Esophagus mucosa (tissue), 1 donor: ENCODE measurements at places on chromosomes 12 and 14. TPM values are rescaled to one million over a fixed set of nuclear protein-coding genes. Genes with fewer than 3 reads are reported as not detected.

MYL2 gene
- 1.7 TPM for total RNA-seq

RD3L gene
- total RNA-seq, result not detected

KIAA0586 gene
- total RNA-seq, result 11.9 TPM

TOMM20L gene
- not detected for total RNA-seq

CACNA2D4 gene
- total RNA-seq, result 1.1 TPM

LALBA gene
- total RNA-seq, result not detected

- no peak for ATAC-seq
These were observed 160.7 kb downstream of the ETV6 start for GRCh38 chr12:11810206-11810545.

DNA sequence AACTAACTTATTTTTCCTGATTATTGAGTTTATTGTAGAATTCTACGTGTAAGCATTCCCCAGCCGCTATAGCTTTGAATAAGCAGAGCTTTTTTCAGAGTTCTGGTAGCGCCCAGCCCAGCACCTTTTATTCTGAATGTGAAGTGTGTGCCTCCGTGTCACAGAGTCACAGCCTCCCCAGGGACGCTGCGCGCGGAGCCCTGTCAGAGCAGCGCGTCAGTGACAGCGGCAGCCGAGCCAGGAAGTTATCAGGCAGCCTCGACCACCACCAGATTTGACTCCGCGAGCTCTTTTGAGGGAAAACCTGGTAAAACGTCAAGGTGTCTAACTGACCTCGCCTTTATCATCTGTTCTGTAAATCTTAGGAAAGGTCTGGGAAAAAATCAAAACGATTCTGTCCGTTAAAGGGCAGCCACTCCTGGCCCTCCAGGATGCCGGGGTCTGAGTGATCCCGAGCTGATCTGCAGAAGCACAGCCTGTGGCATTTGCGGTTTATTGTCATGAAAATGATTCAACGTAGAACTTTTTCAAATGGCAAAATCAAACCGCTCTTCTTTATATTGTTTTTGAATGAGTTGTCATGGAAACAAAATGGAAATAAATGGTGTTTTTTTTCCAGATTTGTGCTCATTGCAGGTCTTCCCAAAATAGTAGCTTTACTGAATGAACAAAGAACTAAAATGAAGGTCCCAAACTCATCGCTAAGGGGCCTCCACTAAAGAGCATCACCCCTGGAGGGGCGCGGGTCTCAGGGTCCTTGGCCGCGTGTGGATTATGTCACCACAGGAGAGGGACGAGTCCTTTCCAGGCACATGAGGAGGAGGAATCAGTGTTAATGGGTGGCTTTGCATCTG is 43.1 kb upstream of the MMP17 start:
- no peak for ATAC-seq

- no peak for ATAC-seq
These were observed 485.5 kb downstream of the BCL11B start for GRCh38 chr14:98786456-98786855.

DNA sequence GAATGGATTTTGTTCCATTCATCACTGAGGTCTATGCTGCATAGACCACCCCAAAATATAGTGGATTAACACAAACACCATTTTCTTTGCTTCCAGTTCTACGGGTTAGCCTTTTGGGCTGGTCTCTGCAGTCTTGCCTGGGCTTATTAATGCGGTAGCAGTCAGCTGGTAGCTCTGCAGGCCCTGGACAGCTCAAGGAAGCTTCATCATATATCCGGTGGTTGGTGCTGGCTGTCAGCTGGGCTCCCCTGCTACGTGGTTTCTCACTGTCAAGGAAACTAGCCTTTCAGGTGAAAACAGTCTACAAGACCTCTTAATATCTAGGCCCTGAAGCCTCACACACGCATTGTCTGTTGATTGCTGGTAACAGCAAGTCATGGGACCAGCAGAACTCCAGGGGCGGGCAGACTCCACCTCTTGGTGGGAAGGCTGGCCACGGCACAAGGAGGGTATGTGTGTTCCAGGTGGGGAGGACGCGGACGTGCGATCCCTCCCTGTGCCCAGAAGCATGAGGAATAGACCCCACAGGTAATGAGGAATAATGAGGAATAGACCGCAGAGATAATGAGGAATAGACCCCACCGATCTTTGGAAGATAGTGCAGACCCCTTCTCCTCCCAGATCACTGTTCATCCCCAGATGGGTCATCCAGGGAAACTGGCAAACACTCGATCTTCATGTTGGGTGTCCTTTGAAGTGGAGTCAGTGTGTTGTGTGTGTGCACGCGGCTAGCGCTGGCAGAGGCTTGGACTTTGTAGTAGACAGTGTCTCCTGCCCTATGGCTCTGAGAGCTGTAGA is 13.3 kb downstream of the TSPAN9 start:
- ATAC-seq, result no peak

DNA sequence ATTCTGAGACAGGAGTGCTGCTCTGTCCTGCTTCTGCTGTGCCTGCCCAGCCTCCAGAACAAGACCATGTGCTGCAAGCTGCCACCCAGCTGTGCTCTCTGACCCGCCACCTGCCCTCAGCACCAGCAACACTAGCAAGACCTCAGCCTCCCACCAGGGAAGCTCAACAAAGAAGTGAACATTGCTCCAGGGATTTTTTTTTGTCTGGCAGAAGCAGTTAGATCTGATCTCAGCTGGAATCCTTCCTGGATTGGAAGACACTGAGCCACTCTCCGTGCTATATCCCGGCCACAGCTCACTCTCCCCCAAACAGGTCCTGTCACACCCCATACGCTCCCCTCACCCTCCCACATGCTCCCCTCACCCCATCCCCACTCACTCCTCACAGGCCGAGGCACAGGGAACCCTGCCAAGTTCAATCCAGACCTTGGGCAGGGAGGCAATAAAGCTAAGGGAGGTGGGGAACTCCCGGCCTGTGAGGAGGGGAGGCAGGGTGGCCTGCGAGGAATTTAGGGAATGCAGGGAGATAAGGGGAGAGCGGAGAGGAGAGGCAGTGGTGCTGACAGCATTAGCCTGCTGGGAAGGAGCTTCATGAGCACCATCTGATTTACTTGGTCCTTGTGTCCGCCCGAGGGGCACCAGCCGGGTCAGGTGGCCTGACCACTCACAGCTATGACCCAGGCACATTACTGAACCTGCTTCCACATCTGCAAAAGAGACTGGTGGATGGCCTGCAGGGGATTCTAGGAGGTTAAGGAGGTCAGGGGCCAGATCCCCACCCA is 29.7 kb downstream of the CCDC85C start:
- ATAC-seq, result no peak

- ATAC-seq, result peak; percentile 65
These were observed 31.6 kb upstream of the PTPRQ start for GRCh38 chr12:80412343-80412953.

DNA sequence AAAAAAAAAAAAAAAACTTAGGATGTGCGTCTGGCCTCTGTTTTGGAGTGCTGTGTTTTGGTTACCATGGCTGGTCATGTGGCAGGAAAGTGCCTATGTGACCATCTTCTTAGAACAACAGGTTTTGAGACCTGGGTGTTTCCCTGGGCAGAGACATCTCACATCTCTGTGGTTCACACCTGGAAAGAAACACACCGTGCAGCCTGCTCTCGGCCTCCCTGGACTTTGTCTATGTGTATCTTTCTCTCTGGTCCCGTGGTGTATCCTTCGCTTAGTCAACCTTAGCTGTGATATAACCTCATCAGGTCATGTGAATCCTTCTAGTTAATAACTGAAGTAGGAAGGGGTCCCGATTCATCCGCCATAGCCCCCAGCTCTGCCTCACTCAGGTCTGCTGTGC is 22.6 kb downstream of the ACADS start:
- no peak for ATAC-seq

DNA sequence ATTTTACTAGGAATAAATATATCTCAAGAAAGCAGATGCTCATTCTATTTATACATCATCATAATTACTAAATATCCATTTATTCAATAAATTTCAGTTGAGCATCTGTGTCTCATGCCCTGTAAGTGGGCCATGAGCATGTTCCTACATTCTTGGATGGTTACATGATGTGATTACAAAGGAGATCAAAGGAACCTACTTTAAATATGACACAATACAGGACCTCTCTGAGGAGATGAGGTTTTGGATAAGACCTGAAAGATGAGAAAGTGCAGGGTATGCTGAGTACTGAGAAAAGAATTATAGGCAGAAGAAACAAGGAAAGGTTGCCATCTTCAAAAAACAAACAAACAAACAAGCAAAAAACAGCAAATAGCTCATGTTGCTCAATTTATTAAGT is 105.4 kb upstream of the CNTN1 start:
- no peak for ATAC-seq

- ATAC-seq, result no peak
These were observed 59.0 kb downstream of the LLPH start for GRCh38 chr12:66071549-66071948.

GRCh38 chr12:88570103-88570502 is 10.2 kb downstream of the KITLG start:
- ATAC-seq, result no peak

DNA sequence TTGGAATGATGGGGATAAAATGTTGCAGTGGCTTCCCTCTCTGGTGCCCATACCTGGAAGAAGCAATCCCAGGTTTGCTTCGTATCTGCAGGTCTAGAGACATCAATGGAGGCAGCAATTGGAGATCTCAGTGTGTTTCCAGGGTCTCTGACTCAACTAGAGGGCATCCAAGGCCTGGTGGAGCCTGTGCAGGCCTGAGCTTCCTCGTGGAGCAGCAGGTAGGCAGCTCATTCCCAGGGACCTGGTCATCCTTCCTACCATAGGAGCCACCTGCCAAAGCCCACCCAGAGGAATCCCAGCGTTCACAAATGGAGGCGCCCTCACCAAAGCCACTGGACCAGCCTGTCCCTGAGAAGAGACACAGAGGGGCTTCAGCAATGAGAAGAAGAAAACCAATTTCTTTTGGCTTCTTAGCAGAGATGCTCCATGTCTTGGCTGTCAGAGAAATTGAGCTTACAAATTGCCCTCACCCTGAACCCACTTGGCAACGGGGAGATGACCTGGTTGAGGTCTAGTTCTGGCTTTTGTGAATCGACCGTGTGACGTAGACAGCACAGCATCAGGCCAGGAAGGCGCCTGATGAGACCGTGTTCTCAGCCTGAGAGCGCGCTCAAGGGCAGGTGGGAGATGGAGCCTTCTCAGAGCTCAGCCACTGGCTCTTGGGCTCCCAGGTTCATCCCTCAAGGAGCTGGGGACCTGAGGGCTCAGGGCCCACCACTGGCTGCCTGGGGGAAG is 283.6 kb downstream of the DPF3 start:
- no peak for ATAC-seq

DNA sequence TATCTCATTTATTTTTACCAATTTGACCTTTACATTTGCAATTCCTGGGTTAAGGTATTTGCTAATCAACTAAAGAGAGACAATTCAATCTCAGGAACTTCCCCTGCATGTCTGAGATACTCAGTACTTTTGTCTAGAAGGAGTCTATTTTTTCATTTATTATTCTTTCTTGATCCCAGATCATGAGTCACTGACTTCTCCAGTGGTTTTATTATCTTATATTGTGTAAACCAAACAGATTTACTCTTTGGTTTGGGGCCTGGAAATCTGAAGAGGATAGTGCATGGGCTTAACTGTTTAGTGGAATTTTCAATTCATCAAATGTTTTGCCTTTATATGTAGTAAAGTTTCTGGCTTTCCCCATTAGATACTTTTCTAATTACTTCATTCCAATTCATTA is 185.4 kb downstream of the ALG10B start:
- no peak for ATAC-seq

DNA sequence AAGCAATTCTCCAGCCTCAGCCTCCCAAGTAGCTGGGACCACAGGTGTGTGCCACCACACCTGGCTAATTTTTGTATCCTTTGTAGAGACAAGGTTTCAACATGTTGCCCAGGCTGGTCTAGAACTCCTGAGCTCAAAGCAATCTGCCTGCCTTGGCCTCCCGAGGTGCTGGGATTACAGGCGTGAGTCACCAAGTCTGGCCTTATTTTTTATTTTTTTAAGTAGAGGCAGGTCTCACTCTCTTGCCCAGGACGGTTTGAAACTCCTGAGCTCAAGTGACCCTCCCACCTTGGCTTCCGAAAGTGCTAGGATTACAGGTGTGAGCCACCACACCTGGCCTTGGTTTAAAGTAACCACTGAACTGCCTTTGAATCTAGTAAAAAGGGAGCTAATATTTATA is 56.8 kb downstream of the SPPL3 start:
- ATAC-seq, result peak; percentile 30

- ATAC-seq, result no peak
These were observed 56.5 kb downstream of the WASHC4 start for GRCh38 chr12:105164068-105164467.

DNA sequence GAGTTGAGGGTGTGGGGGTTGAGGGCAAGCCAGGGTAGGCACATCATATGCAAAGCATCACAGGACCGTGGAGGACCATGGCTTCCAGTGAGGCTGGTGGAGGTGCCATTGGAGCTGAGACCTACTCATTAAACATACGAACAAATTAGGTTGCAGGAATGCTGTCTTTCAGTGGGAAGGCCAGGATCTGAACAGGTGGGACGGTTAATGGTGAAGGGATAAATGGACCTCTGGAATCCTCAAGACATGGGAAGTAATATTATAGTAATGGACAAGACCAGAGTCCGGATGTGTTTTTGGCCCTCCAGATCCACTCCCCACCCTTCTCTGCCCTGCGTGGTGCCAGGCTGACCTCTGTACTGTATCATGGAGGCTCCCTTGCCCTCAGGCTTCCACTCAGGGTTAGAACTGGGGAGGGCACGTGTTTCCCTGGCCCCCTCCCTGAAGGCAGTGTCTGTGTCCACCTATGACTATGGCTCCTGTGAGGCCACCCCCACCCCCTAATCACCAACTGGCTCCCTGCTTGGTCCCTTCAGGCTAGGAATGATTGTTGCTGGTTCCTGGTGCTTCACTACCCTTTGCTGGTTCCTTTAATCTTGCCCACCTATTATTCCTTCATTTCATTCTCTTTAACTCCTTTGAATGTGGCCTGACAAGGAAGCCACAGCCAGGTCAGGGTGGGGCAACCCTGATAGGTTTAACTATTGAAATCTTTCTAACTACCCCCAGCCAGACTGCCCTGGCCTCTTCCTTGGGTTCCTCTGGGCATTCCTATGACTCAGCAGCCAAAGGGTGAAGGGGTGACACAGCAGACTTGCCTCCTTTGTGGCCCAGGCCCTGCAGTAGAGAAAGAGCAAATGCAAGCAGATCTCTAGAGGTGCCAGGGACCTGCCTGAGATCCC is 10.7 kb downstream of the DHRS2 start:
- ATAC-seq, result no peak

- peak; percentile 84 for ATAC-seq
These were observed at the start of gene ACRBP for GRCh38 chr12:6647083-6647604. Gene ACRBP, minus strand, starts transcription at chr12:6647432. Its CDS starts 66 bp downstream, at chr12:6647366.

DNA sequence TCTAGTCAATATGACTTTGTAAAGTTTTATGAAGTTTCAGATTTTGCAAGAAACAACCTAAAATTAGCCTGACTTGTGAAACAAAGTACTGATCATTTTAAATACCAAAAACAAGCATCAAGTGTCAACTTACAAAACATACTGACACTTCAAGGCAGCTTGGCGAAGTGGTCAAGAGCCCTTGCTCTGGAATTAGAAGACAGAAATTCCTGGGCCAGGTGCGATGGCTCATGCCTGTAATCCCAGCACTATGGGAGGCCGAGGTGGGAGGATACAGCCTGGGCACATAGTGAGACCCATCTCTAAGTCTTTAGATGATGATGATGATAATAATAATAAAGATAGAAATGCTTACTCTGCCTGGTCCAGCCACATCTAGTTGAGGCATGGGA is 45.4 kb upstream of the NR2C1 start:
- no peak for ATAC-seq
